Activated T-helper 1 cell treated with anti-CD3 and anti-CD28 coated beads, Interleukin-2, amount 50 U/mL, for 16 hours (primary cell): ENCODE measurements at places on chromosomes 13 and 19.

- DNase-seq, result no peak
Measured at GRCh38 chr13:75180805-75181455, 301.0 kb downstream of the TBC1D4 start.

DNA sequence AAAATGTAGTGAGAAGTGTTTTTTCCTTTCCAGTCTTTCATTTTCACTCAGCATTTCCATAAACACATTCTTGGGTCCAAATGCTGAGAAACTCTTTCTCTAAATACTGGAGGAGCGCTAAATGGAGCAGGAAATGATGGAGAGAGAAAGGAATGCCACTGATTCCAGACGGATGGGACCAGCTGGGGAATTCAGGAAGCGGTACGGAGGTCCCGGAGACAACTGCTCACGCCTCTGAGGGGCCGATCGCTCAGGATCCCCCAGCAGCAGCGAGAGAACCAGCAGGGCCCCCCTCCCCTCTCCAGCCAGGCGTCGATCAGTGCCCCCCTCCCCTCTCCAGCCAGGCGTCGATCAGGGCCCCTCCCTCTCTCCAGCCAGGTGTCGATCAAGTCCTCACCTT lies 13.2 kb downstream of the RASA3 start:
- DNase-seq, result no peak

DNA sequence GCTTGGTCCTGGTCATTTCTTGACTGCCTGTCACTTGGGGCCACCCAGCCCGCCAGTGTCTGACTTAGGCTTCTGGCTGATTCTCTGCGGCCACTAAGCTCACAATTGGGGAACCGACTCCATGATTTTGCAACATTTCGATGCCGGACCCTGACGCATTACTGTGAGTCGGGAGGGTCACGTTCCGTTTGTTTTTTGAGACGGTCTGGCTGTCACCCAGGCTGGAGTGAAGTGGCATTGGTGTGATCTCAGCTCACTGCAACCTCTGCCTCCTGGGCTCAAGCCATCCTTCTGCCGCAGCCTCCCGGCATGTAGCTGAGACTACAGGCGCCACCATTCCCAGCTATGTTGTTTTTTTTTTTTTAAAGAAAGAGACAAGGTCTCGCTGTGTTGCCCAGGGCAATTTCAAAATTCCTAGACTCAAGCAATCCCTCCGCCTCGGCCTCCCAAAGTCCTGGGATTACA lies 3.2 kb upstream of the ADAT3 start:
- DNase-seq, result no peak

GRCh38 chr19:40550951-40551350 lies 25.7 kb upstream of the SHKBP1 start:
- no peak for DNase-seq

DNA sequence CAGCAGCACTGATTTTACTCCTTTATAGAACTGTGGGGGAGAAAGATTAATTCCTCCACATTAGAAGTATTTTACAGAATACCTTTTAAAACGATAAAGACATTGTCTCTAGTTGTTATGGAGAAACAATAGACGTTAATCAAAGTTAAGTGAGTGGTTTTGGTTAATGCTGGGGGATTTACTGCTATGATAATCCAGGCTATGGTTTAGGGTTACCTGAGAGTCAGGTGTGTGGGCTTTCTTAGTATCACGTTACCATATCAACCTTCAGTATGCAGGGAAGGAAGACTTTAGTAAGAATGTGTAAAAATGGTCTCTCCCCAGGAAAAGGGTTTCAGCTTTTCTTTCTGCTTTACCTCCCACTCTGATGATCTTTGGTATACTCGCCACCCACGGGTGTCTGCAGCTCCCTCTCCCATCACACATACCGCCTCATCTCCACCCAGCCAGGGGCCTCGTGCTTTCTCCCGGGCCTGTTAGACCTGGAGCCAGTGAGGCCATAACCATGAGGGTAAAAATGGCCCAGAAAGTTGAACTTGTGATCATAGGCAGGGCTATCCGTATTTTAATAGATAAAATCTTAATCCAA lies 45.6 kb upstream of the WDFY2 start:
- DNase-seq, result no peak

DNA sequence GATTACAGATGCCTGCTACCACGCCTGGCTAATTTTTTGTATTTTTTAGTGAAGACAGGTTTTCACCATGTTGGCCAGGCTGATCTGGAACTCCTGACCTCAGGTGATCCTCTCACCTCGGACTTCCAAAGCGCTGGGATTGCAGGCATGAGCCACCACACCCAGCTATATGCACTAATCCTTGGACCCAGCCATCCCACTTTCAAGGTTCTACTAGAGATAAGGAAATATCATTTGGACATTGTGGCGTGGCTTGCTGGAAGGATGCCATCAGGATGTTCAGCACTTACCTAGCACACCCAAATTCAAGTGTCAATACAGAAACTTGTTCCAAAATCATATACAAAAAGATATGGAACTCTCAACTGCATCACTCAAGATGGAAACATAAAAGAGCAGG lies 136.4 kb downstream of the ABCC4 start:
- DNase-seq, result no peak

- no peak for DNase-seq
Measured at GRCh38 chr13:32173881-32174280, 141.3 kb downstream of the ZAR1L start.

DNA sequence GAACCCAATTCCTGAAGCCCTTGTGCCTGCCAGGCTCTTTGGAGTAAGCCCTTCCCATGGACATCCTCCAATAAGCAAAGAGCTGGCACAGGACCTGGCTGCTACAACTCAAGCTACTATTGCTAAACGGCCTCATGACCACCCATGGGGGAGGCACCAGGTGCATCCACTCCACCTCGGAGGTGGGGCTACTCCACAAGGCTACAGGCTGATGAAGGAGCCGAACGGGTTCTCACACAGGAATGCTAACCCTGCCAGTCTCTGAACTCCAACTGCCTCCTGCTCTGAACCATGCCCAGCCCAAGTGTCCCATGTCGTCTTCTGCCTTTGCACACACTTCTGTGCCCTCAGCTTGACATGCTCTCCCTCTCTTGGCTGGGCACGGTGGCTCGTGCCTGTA lies 10.0 kb downstream of the SYMPK start:
- no peak for DNase-seq

GRCh38 chr19:17339088-17339741 lies 1.9 kb downstream of the GTPBP3 start:
- no peak for DNase-seq

DNA sequence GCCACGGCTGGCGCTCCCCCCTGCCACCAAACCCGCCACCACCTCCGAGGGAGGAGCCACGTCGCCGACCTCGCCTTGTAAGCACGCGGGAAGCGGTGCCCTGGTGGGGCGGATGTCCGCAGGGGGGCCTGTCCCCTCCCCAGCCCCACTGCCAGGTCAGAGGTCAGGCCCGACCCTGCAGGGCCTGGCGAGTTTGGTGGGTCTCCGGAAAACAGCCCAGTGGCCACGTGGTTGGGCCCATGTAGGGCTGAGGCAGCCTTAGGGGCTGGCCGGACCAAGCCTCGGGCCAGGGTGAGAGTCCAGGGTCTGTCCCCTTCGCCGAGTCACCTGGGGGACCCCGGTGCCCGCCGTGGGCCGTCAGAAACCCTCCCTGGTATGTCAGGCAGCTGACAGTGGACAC lies 26.5 kb downstream of the SMIM24 start:
- no peak for DNase-seq

DNA sequence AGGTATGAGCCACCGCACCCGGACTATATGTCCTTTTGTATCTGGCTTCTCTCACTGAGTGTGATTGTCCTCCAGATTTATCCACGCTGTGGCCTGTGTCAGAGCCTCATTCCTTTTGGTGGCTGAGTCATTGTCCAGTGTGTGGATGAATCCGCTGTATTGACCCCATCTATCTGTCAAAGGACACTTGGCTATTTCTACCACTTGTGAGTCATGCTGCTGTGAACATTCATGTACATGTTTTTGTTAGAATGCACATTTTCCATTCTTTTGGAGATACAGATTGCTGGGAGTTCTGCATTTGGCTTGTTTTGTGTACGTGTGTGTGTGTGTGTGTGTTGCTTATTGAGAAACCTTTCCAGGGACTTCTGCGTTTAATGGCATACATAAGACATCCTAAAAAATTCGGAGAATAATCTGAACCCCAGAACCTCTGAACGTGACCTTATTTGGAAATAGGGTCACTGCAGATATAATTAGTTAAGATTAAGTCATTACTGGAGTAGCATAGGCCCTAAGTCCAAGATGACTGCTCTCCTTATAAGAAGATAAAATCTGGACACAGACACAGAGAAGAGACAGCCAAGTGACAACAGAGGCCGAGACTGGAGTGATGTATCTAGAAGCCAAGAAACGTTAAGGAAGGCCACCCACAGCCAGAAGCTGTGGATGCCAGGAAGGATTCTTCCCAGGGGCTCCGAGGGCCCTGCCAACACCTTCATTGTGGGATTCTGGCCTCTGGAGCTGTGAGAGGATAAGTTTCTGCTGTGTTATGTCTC lies 4.9 kb upstream of the GIPC3 start:
- no peak for DNase-seq

DNA sequence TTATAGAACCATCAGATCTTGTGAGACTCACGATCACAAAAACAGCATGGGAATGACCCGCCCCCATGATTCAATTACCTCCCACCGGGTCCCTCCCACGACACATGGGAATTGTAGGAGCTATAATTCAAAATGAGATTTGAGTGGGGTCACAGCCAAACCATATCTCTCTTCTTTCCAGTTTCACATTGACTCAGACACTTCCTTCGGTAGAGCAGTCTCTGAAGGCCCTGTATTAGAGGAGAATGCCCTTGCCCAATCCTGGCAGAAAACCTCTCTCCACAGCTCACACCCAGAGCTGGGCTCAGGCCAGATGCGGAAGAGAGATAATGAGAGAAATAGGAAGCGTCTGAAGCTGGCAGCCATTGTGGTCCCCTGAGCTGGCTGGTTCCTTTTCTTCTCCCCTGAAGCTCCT lies 72.4 kb upstream of the CLDN10 start:
- DNase-seq, result no peak

GRCh38 chr13:51152701-51153100 lies 41.6 kb upstream of the C13orf42 start:
- DNase-seq, result no peak

GRCh38 chr19:7153022-7153421 lies 83.5 kb downstream of the ZNF557 start:
- DNase-seq, result no peak

DNA sequence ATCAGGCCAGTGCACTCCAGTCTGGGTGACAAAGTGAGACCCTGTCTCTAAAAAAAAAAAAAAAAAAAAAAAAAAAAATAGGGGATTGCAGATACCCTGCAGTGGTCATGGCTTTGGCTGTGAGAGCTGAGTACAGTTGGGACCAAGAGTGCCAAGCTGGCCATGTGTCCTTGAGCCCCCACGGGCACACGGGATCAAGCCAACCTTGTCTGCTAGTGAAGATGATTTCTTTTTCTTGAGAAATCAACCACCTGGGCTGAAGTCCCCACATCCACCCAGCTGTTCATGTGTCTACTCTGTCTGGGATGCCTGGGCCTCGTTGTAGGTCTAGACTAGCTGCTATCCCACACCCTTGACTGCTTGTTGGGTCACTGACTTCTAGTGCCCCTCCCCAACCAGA lies 34.0 kb downstream of the CERS4 start:
- no peak for DNase-seq

- DNase-seq, result no peak
Measured at GRCh38 chr19:45446295-45446694, 21.5 kb upstream of the FOSB start.

DNA sequence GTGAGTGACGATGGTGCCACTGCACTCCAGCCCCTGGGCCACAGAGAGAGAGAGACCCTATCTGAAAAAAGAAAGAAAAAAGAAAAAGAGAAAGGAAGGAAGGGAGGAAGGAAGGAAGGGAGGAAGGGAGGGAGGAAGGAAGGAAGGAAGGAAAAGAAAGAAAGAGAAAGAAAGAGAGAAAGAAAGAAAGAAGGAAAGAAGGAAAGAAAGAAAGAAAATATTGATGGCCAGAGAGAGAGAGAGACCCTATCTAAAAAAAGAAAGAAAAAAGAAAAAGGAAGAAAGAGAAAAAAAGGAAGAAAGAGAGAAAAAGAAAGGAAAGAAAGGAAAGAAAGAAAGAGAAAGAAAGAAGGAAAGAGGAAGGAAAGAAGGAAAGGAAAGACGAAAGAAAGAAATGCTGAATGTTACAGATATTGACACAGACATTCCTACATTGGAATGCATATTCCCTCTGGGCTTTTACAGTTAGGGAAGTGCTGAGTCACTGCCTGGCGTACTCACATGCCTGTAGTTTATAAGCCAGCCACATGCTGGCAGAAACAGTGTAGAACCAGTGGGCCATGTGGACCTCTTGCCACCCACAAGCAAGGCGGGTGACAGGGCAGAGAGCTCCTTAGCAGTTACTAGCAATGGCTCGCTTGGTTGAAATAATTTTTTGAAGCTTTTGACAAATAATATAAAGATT lies 34.6 kb upstream of the SLC46A3 start:
- no peak for DNase-seq

DNA sequence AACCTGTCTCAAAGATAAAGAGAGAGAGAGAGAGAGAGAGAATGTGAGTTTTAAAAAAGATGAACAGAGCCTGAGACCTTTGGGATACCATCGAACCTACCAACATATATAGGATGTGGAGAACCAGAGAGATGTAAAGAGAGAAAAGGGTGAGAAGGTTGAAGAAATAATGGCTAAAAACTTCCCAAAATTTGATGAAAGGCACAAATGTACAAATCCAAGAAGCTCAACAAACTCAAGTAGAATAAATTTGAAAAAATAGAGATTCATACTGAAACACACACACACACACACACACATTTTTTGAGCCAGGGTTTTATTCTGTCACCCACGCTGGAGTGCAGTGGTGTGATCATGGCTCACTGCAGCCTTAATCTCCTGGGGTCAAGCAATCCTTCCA lies 16.3 kb downstream of the ZNF558 start:
- DNase-seq, result no peak

- DNase-seq, result no peak
Measured at GRCh38 chr13:23510544-23510916, 59.7 kb upstream of the TNFRSF19 start.

- peak; percentile 22 for DNase-seq
Measured at GRCh38 chr13:105139380-105140285, 1395.8 kb downstream of the EFNB2 start.

DNA sequence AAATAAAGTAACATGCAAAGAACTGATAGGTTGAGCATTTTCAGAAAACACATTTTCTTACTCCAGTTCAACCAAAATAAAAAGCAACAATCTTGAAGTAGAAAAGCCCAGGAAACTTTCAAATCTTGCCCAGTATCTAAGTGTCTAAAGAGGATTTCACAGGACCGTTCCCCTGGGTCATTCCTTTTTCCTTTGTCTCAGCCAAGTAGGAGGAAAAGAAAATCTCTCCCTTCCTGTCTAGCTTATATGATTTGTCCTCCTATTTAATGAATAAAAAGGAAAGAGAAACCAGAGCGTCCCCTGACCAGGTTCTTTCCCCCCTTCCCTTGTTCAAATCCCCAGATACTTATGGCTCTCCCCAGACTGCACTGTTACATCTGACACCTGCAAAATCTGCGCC lies 248.0 kb downstream of the KCTD12 start:
- no peak for DNase-seq
